EL (cell line): ENCODE measurements at places on chromosomes 5 and 9.

GRCh38 chr5:69152731-69153130 is 14.2 kb upstream of the CCNB1 start:
- DNase-seq: no peak

GRCh38 chr5:137260820-137261695 is 238.1 kb downstream of the SPOCK1 start:
- DNase-seq: no peak

GRCh38 chr9:127444283-127444920 is 6.8 kb downstream of the RPL12 start:
- DNase-seq: peak; percentile 25

GRCh38 chr5:56259002-56259511 is 25.9 kb upstream of the ANKRD55 start:
- DNase-seq: peak; percentile 96

DNA sequence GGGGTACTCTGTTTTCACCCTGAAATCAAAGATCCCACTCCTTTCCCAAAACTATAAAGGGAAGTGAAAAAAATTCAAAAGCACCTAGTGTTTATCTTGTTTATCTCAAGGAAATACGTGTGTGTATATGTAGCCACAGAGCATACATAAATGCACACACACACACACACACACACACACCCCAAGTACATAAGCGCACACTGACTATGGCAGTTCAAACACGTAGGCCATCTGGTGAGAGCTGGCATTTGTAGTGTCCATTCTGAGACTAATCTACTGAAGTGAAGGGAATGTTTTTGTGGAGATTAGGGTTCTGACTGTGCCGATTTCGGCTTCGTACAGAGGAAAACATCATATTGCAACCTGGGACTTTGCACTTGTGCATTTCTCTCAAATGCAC is 451.7 kb downstream of the BNC2 start:
- no peak for DNase-seq

DNA sequence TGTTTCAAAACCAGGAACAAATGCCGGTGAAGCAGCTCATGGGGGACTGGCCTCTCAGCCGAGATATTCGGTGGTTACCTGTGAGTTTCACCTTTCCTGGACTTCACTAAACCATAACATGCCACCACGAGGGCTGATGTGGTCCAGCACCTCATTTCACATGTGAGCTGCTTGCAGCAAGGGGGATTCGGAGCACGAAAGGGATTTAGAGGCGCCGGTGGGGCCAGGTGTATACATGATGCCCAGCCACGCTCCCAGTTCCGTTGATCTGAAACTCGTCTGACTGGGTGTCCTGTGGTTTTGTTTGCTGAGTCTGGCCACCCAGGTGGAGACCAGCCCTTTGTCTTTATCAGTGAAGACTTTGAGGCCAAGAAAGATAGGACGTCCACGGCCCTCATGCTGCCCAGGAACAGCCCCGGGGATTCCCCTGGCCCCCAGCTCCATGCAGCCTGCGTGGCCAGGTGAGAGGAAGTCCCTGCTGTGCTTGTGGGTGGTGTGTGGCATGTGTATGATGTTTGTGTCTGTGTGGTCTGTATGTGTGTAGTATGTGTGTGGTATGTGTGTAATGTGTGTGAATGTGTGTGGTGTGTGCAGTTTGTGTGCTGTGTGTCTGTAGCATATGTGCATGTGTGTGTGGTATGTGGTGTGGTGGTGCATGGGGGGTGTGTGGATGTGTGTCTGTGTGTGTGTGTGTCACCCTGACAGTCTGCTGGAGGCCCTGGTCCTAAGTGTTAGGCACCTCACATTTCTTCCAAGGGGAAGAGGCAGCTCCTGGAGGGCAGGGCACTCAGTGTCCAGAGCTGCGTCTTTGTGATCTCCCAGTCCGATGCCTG is 23.4 kb downstream of the PHF2 start:
- no peak for DNase-seq

GRCh38 chr5:106677057-106677456 is 993.7 kb downstream of the EFNA5 start:
- no peak for DNase-seq

DNA sequence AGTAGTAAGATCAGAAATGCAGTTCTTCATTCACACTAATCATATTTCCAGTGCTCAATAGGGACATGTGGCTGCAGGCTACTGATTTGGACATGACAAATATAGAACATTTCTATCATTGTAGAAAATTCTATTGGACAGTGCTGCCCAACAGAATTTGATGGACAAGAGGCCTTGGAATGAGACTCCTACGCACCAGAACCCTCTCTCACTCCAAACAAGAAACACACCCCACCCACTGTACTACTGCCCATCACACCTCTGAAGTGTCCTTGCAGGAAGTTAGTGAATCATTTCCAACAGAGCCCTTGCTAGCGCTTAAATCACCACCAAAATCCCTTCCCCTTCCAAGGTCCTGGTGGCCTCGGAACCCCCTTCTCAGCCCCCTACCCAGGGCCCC is 66.5 kb downstream of the ROR2 start:
- no peak for DNase-seq

- DNase-seq: no peak
Measured at GRCh38 chr5:136060963-136061362, 32.2 kb downstream of the TGFBI start.

DNA sequence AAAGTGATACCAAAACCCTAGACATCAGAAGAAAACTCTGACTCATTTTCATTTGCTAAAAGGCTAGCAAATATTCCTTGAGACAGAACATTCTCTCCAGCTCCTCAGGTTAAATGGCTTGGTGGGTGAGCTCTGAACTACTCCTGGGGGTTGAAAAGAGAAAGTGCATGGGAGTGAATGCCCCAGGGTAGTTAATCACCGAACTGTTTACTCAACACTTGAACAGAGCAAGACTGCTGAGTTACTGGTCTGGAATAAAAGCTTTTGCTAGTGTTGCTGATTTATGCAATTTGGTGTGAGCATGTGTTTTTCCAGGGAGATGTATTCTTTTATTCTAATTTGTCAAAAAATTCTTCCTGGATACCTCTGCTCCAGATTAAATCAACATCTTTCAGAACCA is 88.3 kb upstream of the PRDM9 start:
- DNase-seq: no peak

DNA sequence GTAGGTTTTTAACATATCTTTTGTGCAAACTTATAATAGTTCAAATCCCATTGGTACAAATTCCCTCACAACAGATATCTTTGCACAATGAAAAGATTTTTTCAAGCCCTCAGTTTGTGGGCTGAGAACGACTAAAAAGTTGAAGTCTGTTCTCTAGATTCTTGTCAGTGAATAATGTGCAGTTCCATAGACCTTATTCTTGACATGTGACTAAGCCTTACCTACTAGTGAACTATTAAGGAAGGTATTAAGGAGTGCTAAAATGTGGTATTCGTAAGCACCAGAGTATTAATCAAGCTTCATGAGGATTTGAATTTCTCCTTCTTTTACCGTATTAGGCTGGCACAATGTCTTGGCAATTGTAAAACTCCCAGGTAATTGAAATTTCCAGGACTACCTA is 205.6 kb upstream of the DMRTA1 start:
- DNase-seq: no peak

- DNase-seq: no peak
Measured at GRCh38 chr9:2545881-2546490, 75.6 kb upstream of the VLDLR start.

DNA sequence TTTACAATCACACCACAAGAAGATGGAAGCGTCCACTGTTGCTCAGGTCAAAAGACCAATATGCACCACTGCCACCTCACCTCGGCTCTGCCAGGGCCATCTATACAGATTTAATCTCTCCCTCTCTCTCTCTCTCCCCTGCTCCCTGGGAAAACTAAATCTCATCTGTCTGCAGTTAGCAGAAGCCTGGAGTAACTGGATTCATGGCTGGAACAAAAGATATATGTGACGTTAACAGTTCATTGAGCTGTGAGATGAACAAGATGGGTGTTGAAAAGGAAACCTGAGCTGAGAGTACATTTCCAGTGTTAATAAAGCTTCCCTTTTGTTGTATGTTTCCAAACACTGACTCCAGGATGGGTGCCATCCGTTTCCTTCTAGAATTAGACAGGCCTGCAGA is 369.7 kb downstream of the CDK5RAP2 start:
- no peak for DNase-seq

DNA sequence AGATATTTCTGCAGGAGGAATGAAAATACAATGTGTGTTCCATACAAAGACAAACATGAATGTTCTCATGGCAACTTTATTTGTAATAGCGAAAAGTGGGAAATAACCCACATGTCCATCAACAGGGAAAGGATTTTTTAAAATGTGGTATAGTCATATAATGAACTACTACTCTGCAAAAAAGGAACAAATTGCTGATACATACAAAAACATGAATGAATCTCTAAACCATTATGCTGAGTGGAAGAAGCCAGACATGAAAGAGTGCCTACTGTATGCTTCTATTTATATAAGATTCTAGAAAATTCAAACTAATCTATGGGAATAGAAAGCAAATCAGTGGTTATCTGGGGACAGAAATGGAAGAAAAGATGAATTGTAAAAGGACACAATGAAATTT is 52.5 kb downstream of the CDKL3 start:
- DNase-seq: no peak

DNA sequence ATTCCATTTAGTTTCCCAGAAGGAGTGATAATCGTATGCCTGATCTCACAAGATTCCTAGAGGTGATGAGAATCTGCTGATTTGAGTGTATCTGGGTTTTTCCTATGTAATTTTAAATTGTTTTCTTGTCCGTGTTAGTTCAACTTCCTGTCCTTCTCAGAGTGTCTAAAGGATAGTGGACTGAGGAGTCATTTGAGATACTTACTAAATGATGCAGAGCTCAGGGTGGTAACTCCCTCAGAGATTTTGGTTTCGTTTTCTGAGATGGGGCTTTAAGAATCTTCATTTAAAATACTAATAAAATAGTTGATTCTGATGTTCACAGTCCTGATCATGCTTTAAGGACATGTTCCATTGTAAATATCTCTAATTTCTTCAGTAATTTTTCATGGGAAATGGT is 30.3 kb downstream of the MELK start:
- peak; percentile 57 for DNase-seq

DNA sequence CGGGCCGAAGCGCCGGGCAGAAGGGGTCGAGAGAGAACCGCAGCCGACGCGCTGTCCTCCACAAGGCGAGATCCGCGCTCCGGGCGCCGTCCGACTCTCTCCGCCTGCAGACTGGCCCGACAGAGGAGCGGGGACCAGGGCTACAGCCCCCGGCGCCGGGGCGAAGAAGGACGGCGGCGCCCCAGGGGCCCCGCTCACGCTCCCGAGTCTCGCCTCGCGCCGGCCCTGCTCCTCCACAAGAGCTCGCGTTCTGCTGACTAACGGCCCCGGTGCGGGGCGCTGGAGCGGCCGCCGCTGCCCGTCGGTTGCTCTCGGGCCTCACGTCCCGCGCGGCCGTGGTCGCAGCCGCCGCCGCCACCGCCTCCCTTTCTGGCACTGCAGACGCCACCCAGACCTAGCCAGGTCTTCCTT is 338 bp downstream of the ABHD17B start:
- DNase-seq: no peak

GRCh38 chr9:128389395-128390149 is 18.4 kb downstream of the URM1 start:
- DNase-seq: no peak

DNA sequence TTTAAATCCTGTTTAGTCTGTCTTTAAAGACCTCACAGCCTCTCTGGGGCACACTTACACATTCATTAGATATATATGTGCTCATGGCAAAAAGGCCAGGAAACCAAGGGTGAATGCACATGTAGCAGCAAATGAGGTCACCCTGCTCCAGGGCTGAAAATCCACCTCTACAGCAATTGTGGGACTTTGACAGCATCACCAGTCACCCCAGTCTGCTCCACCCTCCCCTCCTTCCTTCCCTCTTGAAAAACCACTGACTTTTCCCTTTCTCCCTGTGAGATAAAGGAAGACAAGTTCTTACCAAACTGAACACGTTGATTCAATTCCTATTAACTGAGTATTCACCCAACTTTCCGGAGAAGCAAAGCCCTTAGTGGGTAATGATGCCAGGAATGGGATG is 15.2 kb upstream of the SH3RF2 start:
- peak; percentile 89 for DNase-seq

DNA sequence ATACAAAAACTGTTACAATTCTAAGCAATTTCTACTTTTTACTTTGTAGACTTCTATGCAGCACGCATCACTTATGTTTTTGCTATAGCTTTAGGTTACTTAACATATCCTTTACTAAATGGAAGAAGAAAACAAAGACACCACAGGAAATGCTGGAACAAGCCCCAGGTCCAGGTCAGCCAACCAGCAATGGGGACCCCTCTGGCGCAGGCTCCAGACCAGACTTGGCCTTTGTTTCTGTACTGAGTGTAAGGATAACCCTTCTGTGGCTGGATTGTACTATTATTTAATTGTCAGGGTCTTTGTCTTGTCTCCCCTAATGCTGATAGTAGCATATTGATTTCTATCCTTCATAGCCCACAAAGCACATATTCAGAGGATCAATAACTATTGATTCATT is 4.2 kb downstream of the SEMA4D start:
- no peak for DNase-seq

- no peak for DNase-seq
Measured at GRCh38 chr9:84974258-84974657, 304.7 kb downstream of the NTRK2 start.

DNA sequence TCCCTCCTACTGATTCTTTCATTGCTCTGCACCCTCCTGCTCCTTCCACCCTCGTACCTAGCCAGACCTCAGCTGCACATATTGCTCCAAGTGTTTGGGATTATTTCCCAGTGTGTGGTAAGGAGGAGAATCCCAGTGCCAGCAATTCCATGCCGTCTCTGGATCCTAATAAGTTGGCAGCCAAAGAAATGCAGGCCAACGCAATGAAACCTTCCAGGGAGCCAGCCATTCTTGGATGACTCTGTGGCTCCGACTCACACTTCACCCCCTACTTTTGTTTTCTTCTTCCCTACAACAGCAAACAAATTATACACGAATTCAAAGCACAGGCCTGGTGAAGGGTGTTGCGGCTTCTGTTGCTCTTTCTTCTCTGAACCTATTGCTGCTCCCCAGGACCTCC is 82.5 kb upstream of the SLC1A3 start:
- no peak for DNase-seq

- no peak for DNase-seq
Measured at GRCh38 chr9:76525196-76525595, 66.2 kb downstream of the GCNT1 start.

DNA sequence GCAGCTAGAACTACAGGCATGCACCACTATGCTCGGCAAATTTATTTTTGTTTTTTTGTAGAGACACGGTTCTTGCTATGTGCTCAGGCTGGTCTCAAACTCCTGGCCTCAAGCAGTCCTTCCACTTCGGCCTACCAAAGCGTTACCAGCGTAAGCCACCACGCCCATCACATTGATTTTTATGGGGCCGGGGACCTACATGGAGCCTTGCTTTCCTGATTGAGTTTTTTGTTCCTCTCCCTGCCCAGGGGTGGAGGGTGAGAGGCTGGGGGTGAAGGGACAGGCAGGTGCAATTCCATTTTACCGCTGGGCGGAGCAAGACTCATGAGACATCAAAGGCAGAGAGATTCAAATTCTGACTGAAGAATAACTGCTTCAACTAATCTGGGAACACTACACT is 1.9 kb downstream of the ALDH1B1 start:
- DNase-seq: no peak

DNA sequence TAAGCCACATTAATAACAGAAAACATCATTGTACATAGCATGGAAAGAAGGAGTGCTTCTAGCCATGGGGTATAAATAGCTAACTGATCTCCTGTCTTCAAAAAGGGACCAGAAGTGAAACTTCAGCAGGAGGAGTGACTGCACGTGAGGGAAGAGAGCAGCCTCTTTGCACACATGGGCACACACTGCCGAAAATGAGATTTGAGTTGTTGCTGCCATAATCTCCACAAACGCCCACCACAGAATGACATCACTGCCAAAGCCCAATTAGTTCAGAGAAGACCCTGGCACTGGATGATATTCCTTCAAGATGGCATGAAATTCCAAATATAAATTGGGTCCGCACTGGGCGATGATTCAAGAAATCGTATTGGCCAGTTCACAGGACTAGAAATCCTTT is 238.9 kb upstream of the NR4A3 start:
- no peak for DNase-seq
